Activated T-cell treated with anti-CD3 and anti-CD28 coated beads, Interleukin-2, amount 50 U/mL, for 72 hours (primary cell): ENCODE measurements at places on chromosomes 6 and 20.

GRCh38 chr6:17349427-17349826, 44.0 kb upstream of the CAP2 start:
- no peak for DNase-seq

DNA sequence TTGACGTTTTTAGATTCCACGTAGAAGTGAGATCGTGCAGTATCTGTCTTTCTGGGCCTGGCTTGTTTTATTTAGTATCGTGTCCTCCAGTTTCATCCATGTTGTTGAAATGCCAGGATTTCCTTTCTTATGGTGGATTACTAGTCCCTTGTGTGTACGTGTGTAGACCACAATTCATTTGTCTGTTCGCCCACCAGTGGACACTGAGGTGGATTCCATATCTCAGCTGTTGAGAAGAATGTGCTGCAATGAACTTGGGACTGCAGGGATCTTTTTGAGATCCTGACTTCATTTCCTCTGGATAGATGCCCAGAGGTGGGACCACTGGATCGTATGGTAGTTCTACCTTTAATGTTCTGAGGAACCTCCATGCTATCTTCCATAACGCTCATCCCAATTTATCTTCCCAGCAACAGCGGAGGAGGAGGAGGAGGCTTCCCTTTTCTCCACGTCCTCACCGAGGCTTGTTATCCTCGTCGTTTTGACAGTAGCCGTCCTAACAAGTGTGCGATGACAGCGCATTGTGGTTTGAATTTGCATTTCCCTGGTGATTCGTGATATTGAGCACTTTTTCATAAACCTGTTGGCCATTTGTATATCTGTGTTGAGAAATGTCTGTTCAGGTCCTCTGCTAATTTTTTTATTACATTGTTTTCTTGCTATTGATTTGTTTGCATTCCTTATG, 62.4 kb downstream of the CDH4 start:
- DNase-seq = no peak

GRCh38 chr20:22585786-22586493, 1.6 kb upstream of the FOXA2 start:
- no peak for DNase-seq

DNA sequence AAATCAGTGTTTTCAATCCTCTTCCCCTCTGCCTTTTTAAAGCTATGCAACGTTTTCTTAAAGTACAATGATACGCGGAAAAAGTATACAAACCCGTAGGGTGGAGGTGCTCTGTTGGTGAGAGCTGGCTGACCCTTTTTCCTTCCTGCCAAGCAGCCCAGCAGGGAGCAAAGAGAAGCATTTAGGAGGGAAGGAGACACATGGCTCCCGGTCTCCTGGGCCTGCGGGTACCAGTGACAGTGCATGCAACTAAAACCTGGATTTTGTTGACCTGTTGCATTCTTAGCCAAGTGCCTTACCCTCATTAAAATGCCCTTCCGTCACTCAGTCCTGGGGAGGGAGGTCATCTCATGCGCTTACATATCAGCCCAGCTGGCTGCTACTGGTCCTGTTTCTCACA, 87.2 kb downstream of the SLX4IP start:
- DNase-seq = no peak

GRCh38 chr20:47642624-47643023, 140.9 kb downstream of the NCOA3 start:
- no peak for DNase-seq

DNA sequence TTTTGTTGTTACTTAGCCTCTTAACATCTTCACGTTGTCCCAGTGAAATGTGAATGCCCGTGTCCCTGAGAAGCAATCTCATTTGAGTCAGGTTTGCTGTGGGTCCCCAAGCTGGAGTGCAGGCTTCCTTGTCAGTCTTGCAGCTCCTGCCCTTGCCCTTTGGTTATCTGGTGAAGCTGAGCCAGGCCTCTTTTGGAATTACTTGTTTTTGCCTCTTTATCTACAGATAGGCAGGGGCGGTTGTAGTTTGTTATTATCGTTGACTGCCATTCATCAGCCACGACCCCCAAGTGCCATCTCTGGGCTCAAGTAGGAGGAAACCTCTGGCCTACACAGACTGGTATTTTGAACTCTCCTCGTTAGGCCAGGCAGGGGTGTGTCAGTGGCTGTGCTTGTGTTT, 2.2 kb downstream of the TMEM14C start:
- no peak for DNase-seq

- DNase-seq = no peak
Measured at GRCh38 chr6:108559884-108560462, 744 bp upstream of the FOXO3 start.

DNA sequence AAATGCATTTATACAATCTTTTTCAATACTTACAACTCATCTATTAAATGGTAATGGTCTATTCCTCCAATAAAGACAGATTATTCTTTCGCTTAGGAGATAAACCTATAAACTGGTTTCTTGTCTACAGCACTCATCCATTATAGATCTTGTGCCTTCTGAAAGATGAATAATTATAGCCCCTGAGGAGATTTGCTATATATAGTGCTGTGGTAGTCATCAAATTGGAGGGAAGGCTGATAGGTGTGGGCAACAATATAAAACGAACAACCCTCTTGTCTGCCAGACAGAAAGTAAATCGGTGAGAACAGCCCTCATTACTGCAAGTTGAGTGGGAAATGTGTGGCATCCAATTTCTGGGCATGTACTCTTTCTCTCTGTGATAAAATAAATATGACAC, 292.5 kb upstream of the CNR1 start:
- DNase-seq = no peak
